ENCODE measurements at places on chromosomes 5 and 9.

- no peak for DNase-seq
Observed at GRCh38 chr5:50958852-50959457, 292.5 kb downstream of the PARP8 start.

GRCh38 chr9:114261987-114262386 lies 60.9 kb upstream of the ORM1 start:
- no peak for DNase-seq

- no peak for DNase-seq
Observed at GRCh38 chr9:69342769-69343168, 17.8 kb downstream of the ENTREP1 start.

DNA sequence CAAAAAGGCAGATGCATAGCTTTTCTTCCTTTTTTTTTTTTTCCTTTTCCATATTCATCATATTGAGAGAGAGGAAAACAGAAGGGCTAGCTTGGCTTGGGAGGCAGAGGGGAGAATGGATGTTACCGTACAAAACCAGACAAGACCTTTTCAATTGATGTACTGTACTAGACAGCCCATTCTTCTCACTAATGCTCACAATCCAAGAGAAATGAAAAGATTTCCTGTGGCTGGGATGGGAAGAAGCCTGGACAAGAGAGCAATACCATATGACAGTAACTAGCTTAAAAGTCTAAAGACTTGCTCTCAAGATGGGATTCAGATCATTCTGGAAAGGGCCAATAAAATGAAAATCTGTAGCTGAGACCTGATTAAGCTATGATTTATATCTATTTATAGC lies 3.4 kb downstream of the CEMIP2 start:
- no peak for DNase-seq

DNA sequence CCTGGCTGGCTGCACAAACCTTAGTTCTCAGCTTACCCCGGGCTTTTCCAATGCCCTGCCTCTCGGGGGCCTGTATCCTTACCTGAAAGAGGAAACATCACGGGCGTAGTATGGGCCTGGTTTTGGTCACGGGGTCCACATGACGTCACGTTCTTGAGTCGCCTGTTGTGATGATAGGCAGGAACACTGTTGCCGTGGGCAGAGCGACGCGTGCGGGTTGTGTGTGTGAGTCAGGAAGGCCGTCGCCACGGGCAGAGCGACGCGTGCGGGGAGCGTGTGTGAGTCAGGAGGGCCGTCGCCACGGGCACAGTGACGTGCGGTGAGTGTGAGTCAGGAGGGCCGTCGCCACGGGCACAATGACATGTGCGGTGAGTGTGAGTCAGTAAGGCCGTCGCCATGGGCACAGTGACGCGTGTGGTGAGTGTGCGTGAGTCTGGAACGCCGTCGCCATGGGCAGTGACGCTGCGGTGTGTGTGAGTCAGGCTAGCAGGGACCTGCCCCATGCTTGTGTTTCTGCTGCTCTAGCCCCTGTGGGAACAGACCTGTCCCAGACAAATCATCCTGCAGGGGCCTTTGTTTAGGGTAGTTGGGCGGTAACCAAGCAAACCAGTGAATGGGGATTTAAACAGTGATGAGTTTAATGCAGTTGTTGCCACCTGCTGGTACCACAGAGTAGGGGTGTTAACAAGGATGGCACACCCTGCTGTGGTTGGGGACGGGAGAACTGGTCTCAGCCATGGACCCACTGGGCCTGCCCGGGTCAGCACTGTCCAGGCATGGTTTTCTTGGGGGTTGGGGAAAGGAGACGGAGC lies 19.8 kb downstream of the TRIP13 start:
- peak; percentile 23 for DNase-seq

DNA sequence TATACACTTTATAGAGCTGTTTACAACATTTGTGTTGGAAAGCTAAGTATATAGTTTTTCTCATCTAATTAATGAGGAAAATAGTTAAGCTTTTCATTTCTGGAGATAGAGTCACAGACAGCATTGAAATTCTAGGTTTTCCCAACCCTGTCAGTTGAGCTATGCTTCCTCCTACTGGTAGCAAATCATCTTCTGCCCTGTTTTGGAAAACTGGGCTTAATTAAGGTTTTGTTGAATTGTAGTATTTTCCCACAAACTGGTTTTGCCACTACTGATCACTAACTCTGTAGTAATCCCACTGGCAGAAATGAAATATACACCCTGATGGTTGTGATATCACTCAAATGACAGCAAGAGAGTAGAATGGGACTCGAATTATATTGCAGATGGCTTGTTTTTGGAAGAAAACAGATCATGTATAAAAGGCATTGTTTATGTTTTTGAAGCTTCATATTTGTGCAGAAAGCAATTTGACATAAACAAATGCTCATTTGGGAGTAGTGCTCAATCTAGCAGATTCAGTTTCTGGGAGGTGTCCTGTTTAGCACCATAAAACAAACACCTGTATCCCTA lies 46.6 kb downstream of the CD180 start:
- no peak for DNase-seq

DNA sequence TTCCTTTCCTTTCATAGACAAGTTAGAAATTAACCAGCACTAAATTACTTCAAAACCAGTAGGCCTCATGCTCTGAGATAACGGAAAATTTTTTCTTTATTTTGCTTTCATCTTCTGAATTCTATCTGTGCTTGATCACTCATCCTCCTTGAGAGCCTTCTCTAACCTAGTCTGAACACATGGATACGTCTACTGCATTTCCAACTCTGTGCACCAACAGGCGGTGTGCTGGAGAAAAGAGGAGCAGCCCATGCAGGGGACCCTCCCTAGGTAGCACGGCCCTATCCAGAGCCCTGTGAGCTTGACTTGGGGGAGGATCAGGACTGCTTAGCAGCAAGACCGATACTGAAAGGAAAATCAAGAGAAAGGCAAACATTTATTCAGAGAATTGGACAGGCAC lies 149.8 kb downstream of the AUH start:
- no peak for DNase-seq

GRCh38 chr9:37575921-37576721 lies at the start of gene FBXO10:
FBXO10 (minus strand) TSS chr9:37576380; CDS start chr9:37541768, 34,612 bp downstream.
- no peak for DNase-seq

GRCh38 chr9:132975961-132976360 lies 2.5 kb upstream of the GFI1B start:
- no peak for DNase-seq

GRCh38 chr9:25935188-25935587 lies 256.9 kb upstream of the TUSC1 start:
- no peak for DNase-seq

DNA sequence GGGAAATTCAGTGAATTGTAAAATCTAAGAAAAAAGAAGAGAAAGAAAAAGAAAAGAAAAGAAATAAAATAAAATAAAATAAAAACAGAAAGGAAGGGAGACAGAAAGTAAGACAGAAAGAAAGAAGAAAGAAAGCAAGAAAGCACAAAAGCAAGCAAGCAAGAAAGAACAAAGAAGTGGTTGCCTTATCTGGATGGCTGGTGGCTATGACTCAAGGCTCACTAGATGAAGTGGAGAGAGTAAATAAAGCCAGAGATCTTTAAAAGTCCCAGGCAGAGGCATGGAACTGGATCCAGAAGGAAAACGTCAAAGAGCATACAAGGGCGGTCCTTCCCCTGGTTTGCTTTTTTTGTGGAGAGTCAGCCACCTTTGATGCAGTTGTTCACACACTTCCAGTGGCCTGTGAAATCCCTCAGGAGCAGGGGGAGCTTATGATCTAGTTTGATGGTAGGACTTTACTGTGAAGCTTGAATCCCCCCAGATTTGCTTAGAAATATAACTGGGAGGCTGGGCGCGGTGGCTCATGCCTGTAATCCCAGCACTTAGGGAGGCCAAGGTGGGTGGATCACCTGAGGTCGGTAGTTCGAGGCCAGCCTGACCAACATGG lies 176.7 kb upstream of the HMHB1 start:
- no peak for DNase-seq

DNA sequence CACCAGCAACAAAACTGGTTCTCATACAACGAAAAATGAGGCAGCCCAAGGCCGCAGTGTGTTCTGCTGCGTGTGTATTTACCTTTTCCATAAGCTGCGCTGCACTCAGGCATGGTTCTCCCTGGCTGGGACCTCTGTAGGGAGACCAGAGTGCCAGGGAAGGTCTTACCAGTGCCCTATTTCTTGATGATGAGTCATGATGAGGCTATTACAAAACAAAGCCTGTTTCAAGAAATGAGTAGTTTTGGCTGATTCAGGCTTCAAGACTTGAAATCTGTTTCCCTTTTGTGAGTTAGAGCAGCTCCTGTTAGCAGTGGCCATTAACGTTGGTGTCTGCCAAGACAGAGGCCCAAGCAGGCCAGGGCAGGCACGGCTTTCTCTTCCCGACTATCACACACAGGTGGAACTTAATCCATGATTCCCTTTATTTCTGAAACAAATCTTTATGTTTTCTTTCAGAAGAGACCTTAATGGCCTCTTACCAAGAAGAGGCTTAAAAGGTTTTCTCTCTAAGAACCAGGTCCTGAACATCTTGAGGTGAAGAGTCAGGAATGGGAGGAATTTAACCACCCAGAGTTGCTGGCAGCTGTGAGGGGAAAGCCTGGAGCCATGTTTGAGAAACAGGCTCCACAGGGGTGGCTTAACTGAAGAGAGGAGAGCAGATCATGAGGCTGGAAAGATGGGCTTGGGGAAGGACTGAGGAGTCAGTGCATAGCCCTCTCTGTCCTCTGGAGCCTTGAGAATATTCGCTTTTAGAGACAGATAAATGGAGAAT lies 41.4 kb upstream of the TIFAB start:
- no peak for DNase-seq

DNA sequence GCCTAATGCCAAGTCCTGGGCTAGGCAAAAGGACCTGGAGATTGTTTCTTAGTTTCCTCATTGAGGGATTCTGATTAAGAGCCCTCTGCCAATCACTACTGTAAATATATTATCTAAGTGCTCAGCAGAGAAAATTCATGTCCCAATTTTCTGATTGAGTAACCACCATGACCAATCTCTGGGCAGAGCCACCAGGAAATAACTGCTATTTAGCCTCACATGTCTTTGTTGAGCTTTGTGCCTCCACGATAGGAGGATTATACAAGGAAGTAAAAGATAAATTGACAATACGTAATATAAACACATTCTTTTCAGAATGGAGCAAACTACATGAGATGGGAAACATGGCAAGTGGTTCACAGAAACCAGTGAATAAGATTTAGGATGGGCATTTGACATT lies 396.1 kb upstream of the PAPPA start:
- no peak for DNase-seq

GRCh38 chr5:135576075-135576599 lies 2.7 kb downstream of the CXCL14 start:
- DNase-seq, result no peak

DNA sequence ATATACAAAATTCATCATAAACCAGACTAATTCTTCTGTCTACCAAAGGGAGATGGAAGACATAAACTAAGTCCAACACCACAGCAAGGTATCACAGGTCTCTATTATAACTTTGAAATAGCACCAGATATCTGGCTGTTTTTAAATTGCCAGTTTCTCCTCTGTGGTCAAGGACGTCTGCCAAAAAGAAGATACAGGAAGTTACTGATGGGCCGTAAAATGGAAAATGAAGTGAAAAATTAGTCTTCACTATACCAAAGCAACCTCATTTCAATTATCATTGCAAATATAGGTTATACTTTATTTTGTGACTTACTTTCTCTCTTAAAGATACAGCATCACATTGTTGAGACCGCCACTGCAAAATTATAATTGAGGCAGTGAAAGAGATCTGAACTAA lies 225.5 kb downstream of the NDUFS4 start:
- DNase-seq, result no peak

DNA sequence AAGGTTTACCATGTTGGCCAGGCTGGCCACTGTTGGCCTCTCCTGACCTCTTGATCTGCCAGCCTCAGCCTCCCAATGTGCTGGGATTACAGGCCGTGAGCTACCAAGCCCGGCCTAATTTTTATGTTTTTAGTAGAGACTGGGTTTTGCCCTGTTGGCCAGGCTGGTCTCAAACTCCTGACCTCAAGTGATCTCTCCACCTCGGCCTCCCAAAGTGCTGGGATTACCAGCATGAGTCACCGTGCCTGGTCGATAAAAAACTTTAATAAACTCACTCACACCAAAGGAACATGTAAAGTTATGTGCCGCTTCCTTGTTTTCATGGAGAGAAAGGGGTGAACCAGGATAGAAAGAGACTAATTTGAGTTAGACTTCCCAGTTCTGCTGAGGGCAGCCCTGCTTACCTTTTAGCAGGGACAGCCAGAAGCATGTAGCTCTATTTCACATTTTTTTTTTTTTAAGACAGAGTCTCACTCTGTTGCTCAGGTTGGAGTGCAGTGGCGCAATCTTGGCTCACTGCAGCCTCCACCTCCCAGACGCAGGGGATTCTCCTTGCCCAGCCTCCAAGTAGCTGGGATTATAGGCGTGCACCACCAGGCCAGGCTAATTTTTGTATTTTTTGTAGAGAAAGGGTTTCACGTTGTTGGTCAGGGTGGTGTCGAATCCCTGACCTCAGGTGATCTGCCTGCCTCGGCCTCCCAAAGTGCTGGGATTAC lies 11.4 kb upstream of the HAUS6 start:
- DNase-seq, result no peak

DNA sequence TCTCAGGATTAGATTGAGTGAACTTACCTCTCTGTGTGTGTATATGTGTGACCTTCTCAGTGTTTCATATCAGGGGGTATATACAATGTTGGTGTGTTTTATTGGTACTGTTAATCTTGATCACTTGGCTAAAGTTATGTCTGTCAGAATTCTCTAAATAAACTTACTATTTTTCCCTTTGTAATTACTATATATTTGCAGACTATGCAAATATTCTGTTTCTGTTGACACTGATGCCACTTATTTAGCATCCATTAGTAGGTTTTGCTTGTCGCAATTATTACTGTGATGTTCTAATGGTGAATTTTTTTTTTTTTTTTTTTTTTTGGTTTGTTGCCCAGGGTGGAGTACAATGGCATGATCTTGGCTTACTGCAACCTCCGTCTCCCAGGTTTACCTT lies 42.9 kb upstream of the NR5A1 start:
- no peak for DNase-seq

DNA sequence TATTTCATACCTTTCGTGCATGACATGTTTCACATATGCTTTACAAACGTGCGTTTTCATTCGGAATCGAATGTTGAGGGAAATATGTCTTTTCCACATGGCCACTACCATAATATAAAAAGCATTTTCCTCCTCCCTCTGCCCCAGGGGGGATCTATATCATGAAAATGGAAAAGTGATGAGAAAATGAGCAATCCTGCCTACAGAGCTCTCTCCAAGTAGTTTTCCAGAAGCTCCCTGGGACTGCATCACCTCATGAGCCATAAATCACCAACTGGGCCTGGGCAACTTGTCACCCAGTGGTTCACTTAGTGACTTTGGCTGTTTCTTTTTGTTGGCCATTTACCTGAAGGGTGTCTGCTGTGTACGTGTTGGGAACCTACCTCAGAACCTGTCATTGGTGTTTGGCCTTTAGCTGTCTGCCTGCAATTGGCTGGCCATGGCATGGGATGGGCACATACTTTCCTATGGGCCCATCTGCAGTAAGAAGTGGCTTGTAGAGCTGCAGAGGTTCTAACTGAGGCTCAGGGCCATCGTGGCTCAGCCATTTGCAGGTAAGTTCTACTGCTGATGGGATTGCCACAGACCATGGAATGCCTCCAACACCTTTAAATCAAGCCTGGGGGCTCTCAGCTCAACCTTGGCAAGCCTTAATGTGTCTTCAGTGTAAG lies 9.5 kb upstream of the TIFAB start:
- DNase-seq, result no peak

GRCh38 chr5:115858396-115858795 lies 16.7 kb downstream of the AP3S1 start:
- no peak for DNase-seq

GRCh38 chr5:104071887-104072286 lies 509.3 kb upstream of the NUDT12 start:
- DNase-seq, result no peak

GRCh38 chr9:71678999-71679398 lies 89.3 kb downstream of the CEMIP2 start:
- no peak for DNase-seq

GRCh38 chr5:107217721-107218130 lies 453.0 kb downstream of the EFNA5 start:
- no peak for DNase-seq
